Liver (tissue), 10 donors: ENCODE measurements at places on chromosomes 13 and 19.

GRCh38 chr19:1470305-1471009 lies 8.6 kb downstream of the C19orf25 start:
- no peak for DNase-seq

- DNase-seq, result peak; percentile 24
Measured at GRCh38 chr13:110807546-110807945, 94.0 kb downstream of the ING1 start.

DNA sequence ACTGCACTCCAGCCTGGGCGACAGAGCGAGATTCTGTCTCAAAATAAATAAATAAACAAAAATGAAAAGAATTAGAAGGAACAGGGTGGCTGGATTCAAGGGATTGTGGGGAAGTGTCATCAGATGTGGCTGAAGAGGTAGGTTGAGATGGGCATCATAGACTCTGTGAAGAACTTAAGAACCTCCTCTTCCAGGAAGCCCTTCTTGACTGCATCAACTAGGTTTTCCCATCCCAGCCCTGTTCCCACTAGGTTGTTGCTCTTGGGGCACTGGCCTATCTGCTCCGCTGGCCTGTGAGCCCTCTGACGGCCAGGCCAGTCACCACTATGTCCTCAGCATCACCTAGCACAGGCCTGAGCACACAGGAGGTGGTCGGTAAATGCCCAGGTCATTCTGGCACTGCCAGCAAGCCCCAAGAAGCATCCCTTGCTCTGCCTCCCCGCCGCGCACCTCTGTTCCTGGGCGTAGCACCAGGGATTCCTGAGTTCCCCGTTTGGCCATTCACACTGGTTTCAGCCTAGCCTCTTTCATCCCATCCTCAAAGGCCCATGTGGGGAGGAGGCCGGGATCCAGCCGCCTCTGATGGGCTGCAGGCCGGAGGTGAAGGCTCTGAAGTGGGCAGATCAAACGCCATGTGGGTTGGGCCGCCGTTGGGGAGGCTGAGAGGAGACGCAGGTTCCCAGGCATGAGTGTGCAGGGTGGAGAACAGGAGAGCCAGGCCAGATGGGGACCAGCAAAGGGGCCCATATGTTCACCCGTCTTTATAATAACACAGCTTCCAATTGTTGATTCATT lies 27.6 kb upstream of the SLC1A5 start:
- DNase-seq, result no peak

GRCh38 chr13:106132216-106132615 lies 403.2 kb downstream of the EFNB2 start:
- no peak for DNase-seq

- DNase-seq, result peak; percentile 66
Measured at GRCh38 chr19:38361633-38362075, 12.7 kb upstream of the PSMD8 start.

GRCh38 chr13:98890186-98890585 lies 87.7 kb downstream of the DOCK9 start:
- DNase-seq, result no peak

- DNase-seq, result no peak
Measured at GRCh38 chr13:50910485-50910805, 854 bp downstream of the RNASEH2B start.

GRCh38 chr19:23699521-23699860 lies 12.5 kb upstream of the ZNF675 start:
- DNase-seq, result no peak

- DNase-seq, result no peak
Measured at GRCh38 chr13:43804461-43805070, 17.8 kb upstream of the ENOX1 start.

DNA sequence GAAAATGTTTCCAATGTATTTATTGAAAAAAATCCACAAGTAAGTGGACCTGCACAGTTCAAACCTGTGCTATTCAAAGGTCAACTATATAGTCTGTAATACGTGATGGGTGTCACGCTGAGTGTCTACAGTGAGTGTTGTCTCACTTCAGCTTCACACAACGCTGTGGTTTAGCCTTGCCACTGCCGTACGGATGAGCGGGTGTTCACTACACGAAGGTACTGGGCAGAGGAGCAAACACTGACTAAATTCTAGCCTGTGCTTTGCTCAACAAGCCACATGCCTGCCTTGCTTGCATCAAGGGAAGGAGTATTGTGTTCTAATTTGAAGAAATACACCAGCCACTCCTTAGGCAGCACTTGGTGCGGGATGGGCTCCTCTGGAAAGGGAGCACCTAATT lies 3.4 kb upstream of the FFAR3 start:
- DNase-seq, result no peak

GRCh38 chr13:107066355-107066754 lies 498.4 kb upstream of the ARGLU1 start:
- no peak for DNase-seq

- no peak for DNase-seq
Measured at GRCh38 chr19:906480-906879, 6.5 kb downstream of the R3HDM4 start.

- no peak for DNase-seq
Measured at GRCh38 chr19:40605216-40605971, 4.2 kb downstream of the LTBP4 start.

DNA sequence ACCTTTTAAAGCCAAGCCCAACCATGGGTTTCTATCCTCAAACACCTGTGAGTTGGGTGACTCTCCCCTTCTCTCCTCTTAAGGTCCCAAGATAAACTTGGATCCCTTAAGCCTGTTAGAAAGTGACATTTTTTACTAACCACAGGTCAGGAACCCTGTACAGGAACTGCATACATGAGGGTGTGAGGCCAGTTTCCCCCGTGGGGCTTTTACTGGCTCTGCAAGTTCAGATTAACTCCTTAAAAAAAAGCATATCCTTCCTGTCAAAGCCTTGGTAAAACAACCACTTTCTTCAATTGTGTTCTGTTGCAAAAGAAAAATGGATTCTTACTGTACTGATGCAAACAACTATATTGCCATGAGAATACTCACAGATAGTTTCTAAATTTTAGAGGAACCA lies 2638.7 kb upstream of the PCDH20 start:
- DNase-seq, result no peak

- no peak for DNase-seq
Measured at GRCh38 chr13:75473468-75473867, 8.5 kb downstream of the TBC1D4 start.

- DNase-seq, result no peak
Measured at GRCh38 chr19:10636304-10636972, 11.1 kb downstream of the SLC44A2 start.

DNA sequence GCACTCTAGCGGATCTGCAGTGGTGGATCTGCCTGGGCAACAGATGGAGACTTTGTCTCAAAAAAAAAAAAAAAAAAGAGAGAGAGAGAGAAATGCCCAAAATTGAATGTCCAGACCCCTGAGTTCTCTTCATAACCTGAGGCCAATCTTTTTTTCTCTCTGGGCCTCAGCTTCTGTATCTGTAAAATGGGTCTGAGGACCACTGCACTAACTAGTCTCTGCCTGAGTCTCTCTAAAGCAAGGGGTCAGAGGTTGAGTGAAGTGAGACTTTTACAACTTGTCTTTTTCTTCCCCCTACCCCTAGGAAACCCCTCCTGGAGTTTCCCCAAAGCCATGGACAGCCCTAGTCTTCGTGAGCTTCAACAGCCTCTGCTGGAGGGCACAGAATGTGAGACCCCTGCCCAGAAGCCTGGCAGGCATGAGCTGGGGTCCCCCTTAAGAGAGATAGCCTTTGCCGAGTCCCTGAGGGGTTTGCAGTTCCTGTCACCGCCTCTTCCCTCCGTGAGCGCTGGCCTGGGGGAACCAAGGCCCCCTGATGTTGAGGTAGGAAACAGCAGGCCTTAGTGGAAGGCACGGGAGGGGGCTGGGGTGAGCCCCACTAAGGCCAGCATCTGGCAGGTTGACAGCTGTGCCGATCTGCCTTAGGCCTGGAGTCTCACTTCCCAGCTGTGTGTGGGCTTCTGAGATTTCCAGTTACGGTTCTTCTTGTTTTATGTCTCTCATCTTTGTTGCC lies 1.8 kb downstream of the TMEM91 start:
- no peak for DNase-seq

GRCh38 chr13:97364827-97365226 lies 69.1 kb upstream of the RAP2A start:
- no peak for DNase-seq

DNA sequence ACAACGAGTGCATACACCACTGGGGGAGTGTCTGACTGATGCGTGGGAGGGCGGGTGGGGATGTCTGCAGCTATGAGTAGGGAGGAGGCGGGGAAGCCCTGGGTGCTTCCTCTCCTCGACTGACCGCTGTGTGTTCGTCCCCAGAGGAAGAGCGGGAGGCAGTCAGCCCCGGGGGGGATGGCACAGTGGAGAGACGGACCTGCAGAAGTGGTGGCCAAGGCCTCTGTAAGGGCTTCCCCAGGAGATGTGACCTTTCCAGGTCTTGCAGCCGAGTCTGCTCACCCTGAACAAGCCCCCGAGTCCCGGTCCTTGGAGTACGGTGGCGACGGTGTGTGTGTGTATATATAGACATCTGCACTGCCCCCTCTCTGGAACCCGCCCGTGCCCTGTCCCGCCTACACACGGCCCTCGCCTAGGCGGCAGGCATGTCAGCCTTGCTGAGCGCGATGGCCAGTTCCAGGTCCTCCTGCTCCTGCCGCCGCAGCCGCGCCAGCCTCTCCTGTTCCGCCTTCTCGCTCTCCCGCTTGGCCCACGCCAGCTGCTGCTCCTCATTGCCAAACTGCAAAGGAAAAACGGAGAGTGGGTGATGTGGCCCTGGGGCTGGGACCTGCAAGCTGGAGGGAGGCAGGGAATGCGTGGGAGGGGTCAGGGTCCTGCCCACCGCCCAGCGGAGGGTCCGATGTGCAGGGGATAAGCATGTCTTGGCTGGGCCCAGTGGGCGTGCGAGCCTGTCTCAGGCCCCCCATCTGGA lies 30.8 kb downstream of the KLF2 start:
- DNase-seq, result no peak

DNA sequence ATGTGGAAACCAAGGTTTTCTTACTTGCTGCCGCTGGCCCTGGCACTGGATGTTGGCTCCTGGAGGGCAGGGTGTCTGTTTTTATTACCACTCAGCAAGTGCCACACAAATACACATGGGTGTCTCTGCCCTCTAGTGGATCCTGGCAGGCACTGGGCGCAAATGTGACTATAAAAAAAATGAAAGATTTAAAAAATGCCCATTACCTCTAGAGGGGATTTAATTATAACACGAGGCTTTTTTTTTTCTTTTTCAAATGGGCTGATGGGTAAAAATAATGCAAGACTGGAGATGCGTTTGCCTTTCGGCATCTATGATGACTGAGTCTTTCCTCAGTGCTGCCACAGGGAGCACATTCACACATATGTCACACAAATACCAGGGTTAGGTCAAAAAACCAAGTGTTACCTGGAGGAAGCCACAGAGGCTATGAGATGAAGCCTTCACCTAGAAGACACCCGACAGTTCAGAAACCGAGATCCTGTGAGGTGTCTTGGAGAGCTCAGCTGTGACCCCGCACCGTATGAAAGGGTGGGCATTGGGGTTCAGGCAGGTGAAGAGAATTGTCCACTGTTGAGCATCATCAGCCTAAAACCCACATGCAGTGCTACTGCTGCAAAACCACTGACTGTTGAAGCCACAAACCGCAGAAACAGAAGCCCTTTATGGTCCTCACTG lies 25.7 kb downstream of the CHAMP1 start:
- no peak for DNase-seq
